ENCODE measurements at places on chromosomes 6 and 20. TPM values are rescaled to one million over a fixed set of nuclear protein-coding genes. Genes with fewer than 3 reads are reported as not detected.

Gene ECI2
- 157 TPM for total RNA-seq

DNA sequence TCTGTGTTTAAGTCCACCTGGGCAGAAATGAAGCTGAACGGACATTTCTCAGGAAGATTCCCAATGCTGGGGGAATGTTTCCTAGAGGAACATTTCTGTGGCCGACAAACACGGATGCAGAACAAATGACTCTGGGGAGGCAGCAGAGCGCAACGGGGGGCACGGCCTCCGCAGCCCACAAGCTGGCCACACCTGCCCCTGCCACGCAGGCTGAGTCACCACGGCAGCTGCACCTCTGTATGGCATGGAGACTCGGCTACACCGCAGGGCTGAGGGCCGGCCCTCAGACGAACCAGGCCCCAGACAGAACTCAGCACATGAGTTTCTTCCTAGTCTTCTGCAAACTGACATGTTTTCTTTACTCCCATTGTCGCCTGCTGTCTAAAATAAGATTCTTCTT, 10.0 kb upstream of the PRR18 start:
- no peak for DNase-seq

Gene OR12D1
- not detected for total RNA-seq

GRCh38 chr6:30618270-30618797, 694 bp downstream of the MRPS18B start:
- DNase-seq, result no peak

Gene PNPLA1
- not detected for total RNA-seq

DNA sequence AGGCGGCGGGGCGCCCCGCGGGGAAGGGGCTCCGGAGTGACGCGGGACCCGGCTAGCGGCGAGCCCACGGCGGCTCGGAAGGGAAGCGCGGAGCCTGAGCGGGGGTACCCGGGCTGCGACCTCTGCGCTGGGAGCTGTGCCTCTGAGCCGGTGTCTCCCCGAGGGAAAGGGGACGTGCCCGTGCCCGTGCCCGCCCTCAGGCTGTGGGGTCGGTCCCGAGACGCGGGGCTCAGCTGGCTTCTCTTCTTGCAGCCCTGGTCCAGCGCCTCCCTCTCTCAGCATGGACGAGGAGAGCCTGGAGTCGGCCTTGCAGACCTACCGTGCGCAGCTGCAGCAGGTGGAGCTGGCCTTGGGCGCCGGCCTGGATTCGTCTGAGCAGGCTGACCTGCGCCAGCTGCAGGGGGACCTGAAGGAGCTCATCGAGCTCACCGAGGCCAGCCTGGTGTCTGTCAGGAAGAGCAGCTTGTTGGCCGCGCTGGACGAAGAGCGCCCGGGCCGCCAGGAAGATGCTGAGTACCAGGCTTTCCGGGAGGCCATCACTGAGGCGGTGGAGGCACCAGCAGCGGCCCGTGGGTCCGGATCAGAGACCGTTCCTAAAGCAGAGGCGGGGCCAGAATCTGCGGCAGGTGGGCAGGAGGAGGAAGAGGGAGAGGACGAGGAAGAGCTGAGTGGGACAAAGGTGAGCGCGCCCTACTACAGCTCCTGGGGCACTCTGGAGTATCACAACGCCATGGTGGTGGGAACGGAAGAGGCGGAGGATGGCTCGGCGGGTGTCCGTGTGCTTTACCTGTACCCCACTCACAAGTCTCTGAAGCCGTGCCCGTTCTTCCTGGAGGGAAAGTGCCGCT, 686 bp downstream of the ZGPAT start:
- no peak for DNase-seq

DNA sequence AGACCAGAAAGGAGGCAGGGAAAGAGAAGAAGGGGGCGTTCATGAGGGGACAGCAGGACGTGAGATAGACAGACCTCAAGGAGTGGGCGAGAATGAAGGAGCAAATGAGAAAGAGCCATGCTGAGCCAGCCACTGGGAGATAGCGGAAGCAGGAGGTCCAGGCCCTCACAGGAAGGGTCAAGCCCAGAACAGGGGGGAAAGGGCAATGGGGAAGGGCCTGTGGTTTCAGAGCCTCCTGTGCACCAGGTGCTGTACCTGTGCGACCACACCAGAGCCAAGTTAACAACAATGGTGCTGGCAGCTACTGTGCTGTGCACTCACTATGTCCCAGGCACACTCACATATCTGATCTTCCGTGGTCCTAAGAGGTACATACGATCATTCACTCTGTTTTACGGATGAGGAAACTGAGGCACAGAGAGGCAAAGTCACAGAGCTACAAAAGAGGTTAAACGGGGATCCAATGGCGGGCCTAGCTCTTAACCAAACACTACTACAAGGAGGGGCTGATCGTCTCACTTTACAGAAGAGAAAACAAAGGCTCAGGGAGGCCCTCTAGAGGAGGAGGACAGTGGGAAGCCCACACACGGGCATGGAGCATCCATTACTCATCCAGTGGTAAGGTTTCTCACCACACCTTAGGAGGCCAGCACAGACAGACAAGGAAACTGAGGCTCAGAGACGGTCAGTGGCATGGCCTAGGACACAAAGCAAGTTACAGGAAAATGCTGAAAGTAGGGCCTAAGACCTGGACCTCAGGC, 129.1 kb downstream of the PREX1 start:
- no peak for DNase-seq

Gene CST1
- 3.6 TPM for total RNA-seq

All from fibroblast of lung (primary cell).